Posterior vena cava (tissue), 2 donors: ENCODE measurements at places on chromosomes 3 and 15. TPM values are rescaled to one million over a fixed set of nuclear protein-coding genes. Genes with fewer than 3 reads are reported as not detected.

GRCh38 chr3:101536266-101536665 is 23.3 kb upstream of the SENP7 start:
- DNase-seq, result no peak

- DNase-seq, result no peak
Observed at GRCh38 chr3:182989566-182989965, 9.2 kb upstream of the DCUN1D1 start.

GRCh38 chr3:143718463-143718862 is 129.8 kb downstream of the SLC9A9 start:
- DNase-seq, result no peak

DNA sequence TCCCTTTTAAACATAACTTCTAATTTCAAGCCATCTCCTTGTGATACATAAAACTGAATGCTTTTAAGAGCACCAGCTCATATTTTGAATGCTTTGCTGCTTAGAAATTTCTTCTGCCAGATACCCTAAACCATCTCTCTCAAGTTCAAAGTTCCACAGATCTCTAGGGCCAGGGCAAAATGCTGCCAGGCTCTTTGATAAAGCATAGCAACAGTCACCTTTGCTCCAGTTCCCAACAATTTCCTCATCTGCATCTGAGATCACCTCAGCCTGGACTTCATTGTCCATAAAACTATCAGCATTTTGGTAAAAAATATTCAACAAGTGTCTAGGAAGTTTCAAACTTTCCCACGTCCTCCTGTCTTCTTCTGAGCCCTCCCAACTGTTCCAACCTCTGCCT is 17.5 kb downstream of the OSTN start:
- DNase-seq, result no peak

- no peak for DNase-seq
Observed at GRCh38 chr15:55507567-55507966, 467 bp downstream of the DNAAF4 start.

DNA sequence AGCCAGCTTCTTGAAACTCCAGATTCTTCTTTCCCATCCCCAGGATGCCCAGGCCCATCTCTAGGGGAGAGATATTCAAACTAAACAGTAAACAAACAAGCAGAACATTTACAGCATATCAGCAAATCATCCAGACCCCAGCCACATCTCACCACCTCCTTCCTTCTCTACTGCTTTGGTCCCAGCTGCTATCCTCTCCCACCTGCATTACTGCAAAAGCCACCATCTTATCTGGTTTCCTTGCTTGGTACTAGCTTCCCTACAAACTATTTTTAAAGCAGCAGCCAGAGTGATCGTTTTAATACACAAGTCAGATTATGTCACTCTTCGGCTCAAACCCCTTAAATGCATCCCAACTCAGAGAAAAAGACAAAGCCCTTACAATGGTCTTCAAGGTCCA is 4.8 kb downstream of the LYSMD2 start:
- DNase-seq, result no peak

DNA sequence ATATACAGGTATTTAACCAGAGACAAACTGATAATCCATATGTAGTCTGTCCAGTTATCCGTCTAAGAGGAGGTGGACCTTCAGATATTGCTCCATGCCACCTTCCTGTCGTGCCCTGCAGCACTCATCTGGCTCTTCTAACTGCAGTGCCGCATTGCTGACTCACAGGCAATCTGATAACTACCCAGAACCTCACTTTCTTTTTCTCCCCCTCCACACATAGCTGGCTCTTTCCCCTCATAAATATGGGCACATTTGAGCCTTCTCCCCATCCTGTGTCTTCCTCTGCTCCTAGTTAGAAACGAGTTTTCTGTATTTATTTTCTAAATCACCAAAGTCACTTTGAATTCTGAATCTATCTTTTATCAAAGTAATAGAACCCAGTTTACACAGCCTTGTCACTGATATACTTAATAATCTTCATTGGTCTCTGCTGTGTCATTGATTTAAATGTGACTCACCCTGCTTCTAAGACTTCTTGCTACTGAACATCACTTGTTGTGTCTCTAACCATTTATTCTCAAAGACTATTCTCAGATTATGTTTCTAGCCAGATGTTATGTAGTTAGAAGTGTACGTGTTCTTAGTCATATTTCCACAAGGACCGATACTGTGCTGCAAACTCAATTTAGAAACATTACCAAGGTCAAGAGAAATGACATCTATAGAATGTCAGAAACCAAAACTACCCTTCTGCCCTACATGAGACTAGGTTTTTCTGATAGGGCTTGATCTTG is 17.4 kb upstream of the KCNMB2 start:
- no peak for DNase-seq

DNA sequence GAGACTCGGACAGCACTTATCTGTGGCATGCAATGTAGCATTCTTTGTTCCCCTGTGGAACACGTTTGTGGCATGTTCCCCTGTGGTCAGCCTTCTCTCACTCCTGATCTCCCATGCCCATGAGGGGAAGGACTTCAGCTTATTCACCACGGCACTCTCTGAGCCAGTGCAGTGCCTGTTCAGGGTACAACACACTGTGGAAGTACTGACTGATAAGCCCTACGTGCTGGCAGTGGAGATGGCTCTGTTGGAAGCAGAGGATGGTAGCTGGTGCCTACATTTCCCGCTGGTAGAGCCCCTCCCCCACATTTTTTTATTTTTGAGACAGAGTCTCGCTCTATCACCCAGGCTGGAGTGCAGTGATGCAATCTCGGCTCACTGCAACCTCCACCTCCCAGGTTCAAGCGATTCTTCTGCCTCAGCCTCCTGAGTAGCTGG is 43.5 kb upstream of the ETV5 start:
- no peak for DNase-seq

ACAN gene
- 12.1 TPM for total RNA-seq

AMT gene
- 1.0 TPM for total RNA-seq

ITIH1 gene
- total RNA-seq, result 1.3 TPM

PIGZ gene
- 3.4 TPM for total RNA-seq

C3orf22 gene
- total RNA-seq, result not detected

LEKR1 gene
- total RNA-seq, result 1.6 TPM

SLC12A1 gene
- total RNA-seq, result not detected

BNC1 gene
- 0.19 TPM for total RNA-seq
